T-helper 17 cell (primary cell): ENCODE measurements at places on chromosomes 5 and 9.

DNA sequence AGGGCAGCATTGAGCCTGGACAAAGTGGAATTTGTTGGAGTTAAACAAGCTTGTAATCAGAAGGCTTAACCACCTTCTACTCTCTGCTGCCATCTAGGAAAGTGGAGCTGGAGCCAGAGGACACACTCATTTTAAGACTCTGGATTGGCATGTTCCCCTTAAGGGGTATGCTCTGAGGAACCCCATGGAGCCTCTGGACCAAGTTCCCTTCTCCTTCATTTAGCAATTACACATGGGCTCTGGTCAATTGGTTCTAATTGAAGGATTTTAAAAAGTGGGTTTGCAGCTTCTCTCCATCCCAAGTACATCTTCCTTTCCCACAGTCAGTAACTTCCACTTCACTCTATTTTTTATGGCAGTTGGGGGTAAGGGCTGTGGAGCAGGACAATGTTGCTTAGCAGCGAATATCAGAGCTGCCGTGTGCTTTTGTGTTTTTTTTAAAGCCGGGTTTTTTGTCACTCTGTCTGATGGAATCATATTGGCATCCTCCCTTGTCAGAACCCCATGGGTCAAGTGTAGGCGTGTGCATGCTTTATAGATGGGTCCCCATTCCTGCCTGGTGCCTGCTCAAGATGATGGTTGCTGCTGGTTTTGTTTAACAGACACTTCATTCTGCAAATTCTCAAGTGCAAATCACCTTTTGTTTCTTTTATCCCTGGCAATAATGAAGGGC lies 330.7 kb upstream of the ADAMTSL1 start:
- no peak for DNase-seq

GRCh38 chr9:89442501-89442978 lies 55.4 kb downstream of the SEMA4D start:
- DNase-seq = no peak

- no peak for DNase-seq
These were observed 60.0 kb downstream of the ZNF608 start for GRCh38 chr5:124686239-124687004.

DNA sequence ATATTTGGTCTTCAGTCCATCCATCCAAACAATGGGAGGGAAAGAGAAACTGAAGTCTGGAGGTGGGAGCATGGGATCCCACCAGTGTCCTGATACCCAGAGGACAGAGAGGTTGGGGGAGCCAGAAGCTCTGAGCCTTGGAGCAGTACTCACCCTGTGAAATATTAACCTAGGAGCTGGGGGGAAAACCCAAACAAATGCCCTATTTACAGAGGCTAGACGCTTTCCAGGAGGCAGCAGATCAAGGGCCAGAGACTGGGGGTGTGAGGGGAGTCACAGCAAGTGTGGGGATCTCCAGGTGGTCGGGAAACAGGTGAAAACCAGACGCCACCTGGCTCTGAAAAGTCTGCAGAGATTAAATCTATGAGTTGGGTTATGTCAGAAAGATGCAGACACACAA lies 6.2 kb downstream of the ZER1 start:
- no peak for DNase-seq

- DNase-seq = no peak
These were observed at the start of gene LHX3 for GRCh38 chr9:136204838-136205706. LHX3 (minus strand) TSS chr9:136205128; CDS start chr9:136205012, 116 bp downstream.

- DNase-seq = no peak
These were observed 26.2 kb upstream of the WDR41 start for GRCh38 chr5:77518304-77518703.

DNA sequence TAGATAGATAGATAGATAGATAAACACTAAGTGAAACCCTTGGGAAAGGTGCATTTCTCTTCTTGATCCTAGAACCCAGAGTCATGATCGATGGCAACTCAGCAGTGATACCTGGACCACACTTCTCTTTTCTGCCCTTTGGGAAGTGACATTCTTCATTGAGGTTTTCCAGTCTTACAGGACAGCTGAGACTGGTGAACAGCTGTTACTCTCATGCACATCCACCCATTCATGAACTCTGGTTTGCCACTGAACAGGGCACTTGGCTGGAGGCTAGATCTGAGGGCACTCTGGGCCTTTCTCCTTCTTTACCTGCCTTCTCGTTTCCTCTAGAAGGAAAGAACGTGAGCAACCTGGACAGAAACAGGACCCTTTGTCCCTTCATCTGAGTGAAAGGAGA lies 164.5 kb downstream of the DRD1 start:
- DNase-seq = no peak

- no peak for DNase-seq
These were observed 112.3 kb upstream of the WWC1 start for GRCh38 chr5:168179192-168179593.

- DNase-seq = no peak
These were observed 7.5 kb downstream of the LHX6 start for GRCh38 chr9:122221183-122221811.

DNA sequence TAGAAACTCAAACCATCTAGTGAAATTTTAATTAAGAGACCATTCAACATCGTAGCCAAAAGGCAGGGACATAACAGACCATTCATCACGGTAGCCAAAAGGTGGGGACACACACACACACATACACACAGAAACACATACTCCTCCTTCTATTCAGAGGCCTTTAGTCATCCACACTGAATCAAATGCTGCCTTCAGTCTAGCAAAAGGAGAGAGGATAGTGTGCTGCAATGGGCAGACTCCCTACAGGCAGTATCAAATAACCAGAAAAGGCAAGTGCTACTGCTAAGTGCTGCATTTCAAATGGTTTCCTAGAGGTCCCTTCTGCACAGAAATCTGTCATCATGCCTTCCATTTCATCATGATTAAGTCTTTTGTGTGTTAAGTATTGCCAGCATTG lies 303.9 kb downstream of the TRIM32 start:
- no peak for DNase-seq

DNA sequence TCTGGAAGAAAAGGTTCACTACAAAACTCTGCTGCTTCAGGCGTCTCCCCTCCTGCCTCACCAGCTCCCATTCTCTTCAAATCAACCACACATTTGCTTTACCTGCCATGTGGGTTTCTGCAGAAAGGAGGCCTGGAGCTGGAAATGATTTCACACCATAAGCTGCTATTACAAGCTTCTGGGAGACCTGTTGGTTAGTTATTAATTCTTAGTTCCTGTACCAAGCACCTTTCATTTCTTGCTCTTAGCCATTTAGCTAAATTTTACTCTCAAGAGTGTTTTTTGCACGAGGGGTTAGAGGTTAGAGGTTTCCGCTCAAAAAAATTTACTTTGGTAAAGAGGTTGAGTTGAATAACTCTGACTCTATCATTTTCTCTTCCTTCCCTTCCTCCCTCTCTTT lies 70.3 kb downstream of the MAP1B start:
- no peak for DNase-seq

GRCh38 chr9:80899208-80899607 lies 790.1 kb downstream of the TLE1 start:
- no peak for DNase-seq

DNA sequence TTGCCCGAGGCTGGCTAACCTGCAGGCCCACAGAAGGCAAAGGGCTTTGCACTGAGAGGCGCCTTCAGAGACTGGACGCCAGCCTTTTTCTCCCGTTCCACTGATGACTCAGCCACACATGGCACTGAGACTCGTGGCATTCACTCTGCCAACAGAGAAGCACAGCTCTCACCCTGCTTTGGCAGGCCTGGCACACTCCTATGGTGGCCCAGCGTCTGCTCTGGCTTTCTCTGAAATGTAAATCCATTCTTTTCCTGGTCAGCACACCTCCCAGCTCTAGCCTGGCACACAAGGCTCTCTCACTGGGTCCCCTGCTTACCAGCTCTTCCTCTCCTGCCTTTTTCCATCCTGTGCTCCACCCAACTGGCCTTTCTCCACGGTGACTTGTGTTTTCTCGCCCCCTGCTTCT lies 5.9 kb upstream of the MELK start:
- no peak for DNase-seq

DNA sequence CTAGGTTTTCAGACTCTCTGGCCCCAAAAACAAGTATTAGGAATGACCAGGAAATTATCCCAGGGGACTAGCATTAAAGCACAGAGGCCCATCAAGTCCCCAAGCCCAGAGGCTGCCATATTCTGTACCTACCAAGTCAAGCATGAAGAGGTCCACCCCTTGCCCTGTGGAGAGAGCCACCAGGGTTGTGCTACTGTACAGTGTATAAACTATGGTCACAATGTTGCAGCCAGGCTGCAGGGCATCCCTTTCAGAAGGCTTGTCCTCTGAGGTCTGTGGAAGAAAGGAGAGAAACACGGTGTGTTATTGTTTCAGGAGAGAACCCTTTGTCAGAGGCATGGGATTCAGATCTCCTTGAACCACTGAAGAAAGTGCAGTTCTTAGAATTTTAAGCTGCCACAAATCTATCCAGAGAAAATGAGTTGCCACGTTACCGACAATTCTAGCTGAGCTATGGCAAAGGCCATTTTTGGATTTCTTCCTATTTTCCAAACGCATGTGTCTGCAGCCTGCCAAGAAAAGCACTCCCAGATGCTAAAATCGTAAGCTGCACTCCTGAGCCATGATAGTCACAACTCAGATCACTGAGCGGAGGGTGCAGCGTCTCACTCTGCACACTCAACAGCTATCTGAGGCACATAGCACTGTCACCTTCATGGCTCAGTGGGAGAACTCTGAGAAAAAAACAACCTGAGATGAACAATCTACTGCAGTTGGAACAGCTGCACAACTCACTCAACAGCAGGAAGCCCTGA lies 45.5 kb upstream of the SPATA31E1 start:
- no peak for DNase-seq

DNA sequence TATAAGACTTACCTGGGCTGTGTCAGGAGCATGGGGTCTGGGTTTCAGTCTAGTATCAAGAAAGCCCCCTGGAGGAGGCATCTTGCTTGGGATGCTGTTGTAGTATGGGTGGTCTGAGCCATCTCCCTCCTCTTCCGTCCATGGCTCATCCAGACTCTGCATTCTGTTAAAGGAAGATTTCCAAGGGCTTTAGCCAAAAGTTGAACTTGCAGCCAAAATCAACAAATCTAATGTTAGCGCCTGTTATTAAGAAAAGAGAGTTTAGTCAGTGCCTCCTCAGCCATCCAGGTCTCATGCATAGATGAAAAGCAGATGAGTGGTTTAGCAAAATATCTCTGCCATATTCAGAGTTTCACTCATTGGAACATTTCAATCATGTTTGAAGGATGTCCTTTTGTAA lies 55.6 kb downstream of the S1PR3 start:
- no peak for DNase-seq

GRCh38 chr5:117082977-117083376 lies 508.4 kb upstream of the SEMA6A start:
- no peak for DNase-seq

GRCh38 chr5:59955241-59955640 lies 61.7 kb upstream of the PDE4D start:
- no peak for DNase-seq

GRCh38 chr9:96646081-96646991 lies 8.8 kb downstream of the PRXL2C start:
- no peak for DNase-seq

DNA sequence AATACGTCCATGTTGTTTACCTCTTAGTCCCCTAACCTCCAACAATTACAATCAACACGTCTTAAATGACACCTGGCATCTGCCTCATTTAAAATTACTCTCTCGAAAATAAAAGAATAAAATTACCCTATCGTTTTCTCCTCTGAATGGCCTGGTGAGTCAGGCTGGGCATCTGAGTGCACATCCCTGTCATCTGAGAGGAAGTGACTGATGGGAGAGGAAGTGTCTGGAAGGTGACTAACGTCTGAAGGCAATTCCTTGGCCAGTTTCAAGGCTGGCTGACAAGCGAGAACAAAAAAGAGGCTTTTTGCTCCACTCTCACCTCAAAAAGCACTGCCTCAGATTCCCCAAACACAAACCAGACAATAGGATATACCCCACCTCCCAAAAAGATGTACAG lies 57.7 kb downstream of the MAPKAP1 start:
- no peak for DNase-seq

DNA sequence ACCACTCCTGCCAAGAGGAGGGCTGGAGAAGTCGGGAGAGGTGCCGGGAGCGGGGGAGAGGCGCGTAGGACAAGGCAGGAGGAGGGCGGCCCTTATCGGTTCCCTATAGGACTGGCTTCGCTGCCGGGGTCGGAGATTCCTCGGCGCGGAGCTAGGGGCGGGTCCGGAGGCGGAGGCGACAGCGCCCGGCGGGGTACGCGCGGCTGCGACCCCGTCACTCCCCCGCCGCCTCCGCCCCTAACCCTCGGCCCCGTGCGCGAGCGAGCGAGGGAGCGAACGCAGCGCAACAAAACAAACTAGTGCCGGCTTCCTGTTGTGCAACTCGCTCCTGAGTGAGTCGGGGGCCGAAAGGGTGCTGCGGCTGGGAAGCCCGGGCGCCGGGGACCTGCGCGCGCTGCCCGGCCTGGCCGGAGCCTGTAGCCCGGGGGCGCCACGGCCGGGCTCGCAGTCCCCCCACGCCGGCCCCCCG lies 2.0 kb downstream of the GLIS3 start:
- peak; percentile 5 for DNase-seq

- no peak for DNase-seq
These were observed 4.3 kb downstream of the MGAT4B start for GRCh38 chr5:179802207-179802883.

GRCh38 chr5:124310453-124310852 lies 436.0 kb downstream of the ZNF608 start:
- DNase-seq = no peak

DNA sequence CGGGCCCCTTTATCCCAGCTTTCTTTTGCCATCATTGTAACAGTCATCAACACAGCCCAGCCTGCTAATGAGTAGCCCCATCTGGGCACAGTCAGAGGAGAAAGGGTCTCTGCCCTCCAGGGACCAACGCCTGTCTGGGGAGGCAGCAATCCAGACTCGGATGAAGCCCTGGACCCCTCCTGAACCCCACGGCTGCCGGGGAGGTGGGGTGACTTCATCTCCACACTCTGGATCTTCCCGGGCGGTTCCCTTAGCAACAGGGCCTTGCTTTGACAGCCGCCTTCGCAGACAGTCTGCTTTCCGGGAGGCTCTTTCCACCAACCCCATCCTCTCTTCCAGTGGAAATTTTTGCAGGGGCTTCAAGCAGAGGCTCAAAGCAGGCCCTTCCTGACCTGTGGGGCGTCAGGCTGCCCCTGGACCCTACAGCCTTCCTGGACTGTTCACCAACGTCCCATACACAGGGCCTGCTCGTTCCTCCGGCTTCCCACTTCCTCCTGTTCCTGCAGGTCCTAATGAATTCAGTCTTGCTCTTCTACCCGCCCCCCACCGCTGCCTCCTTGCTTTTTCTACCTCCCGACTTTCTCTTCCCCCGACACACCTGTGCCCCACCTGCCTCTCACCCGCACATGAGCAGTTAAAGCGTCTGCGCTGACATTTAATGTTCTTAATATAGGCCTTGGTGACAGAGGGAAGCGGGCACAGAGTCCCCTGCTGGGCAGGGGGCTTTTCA lies 161.7 kb upstream of the MVB12B start:
- no peak for DNase-seq

- DNase-seq = no peak
These were observed at the start of gene CER1 for GRCh38 chr9:14722391-14723035. CER1 (minus strand) TSS chr9:14722733; CDS start chr9:14722672, 61 bp downstream.

DNA sequence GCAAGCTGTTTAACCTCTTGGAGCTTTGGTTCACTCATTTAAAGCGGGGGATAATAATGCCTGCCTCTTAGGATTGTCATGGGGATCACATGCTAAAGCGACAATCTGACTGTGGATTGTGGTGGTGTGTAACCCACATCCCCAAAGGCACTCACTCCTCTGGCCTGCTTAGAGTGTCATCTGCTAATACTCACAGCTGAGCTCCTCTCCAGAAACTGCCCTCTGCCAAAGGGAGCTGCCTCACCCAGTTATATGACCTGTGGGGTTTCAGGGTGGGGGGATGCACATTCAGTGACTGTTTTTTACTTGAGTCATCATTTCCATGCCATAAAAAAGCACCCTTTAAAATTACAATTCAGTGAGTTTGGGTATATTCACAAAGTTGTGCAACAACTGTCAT lies 110.0 kb upstream of the SPOCK1 start:
- no peak for DNase-seq

GRCh38 chr5:143564417-143564816 lies 160.9 kb upstream of the NR3C1 start:
- no peak for DNase-seq
